ENCODE measurements at places on chromosomes 4 and X. TPM values are rescaled to one million over a fixed set of nuclear protein-coding genes. Genes with fewer than 3 reads are reported as not detected.

USP27X gene
- 2.8 TPM for total RNA-seq

CXCL5 gene
- 0.22 TPM for total RNA-seq

LGI2 gene
- 0.36 TPM for total RNA-seq

- no peaks in the 10 kb centered on the region for H3K36me3 ChIP-seq
- no peak for DNase-seq
- H3K4me3 ChIP-seq = no peak overlapping the region
- H3K27me3 ChIP-seq = no peaks in the 10 kb centered on the region
- H3K27ac ChIP-seq = no peak overlapping the region
Observed at GRCh38 chr4:88356771-88357170, 21.9 kb upstream of the HERC6 start.

GRCh38 chr4:151099976-151100417, 569 bp downstream of the RPS3A start:
- peaks cover 33% of the 10 kb centered on the region for H3K4me1 ChIP-seq
- peak overlapping the region; percentile 96 for H3K4me3 ChIP-seq
- DNase-seq = no peak
- H3K27me3 ChIP-seq = no peaks in the 10 kb centered on the region
- H3K36me3 ChIP-seq = peaks cover 28% of the 10 kb centered on the region
- peak overlapping the region; percentile 99 for H3K27ac ChIP-seq
